ENCODE measurements at places on chromosomes 12 and 14. TPM values are rescaled to one million over a fixed set of nuclear protein-coding genes. Genes with fewer than 3 reads are reported as not detected.

DNA sequence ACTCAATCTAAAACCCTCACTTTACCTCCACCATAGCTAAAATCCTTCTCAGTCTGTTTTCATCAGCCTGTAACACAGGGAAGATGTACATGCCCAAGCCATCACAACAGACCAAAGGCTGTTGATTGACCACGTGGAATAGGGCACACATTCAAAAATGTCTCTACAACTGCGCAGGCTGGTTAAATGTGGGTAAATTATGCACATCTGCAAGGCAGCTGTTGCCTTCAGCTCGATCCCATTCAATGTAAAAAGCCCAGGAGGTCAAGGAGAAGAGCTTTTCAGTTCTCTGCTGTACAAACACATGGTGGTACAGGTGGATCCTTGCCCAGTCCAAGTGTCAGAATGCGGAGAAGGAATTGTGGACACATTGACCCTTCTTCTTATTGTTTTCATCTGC is 354.0 kb downstream of the FLRT2 start:
- DNase-seq: no peak

Gene RBP5
- total RNA-seq: 0.89 TPM

Gene TTC5
- 11.8 TPM for total RNA-seq

GRCh38 chr12:102459314-102459713 is 21.0 kb downstream of the IGF1 start:
- peak; percentile 25 for DNase-seq

Gene VDR
- 0.20 TPM for total RNA-seq

- no peak for DNase-seq
Measured at GRCh38 chr14:38755036-38755435, 348.0 kb downstream of the SEC23A start.

DNA sequence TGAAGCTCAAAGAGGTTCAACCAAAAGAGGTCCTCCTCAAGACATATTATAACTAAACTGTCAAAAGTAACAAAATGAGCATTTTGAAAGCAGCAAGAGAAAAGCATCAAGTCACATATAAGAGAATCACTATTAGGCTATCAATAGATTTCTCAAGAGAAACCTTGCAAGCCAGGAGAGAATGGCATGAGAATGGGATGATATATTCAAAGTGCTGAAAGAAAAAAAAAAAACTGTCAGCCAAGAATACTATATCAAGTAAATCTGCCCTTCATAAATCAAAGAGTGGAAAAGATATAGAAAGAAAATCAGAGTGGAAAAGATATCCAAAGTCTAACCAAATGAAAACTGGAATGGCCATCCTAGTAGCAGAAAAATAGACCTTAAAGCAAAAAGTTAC is 39.3 kb upstream of the TSPAN11 start:
- DNase-seq: no peak

Gene UNC79
- total RNA-seq: 0.25 TPM

- DNase-seq: no peak
Measured at GRCh38 chr12:25501549-25501948, 51.5 kb downstream of the LMNTD1 start.

- DNase-seq: no peak
Measured at GRCh38 chr14:80522411-80522810, 311.1 kb upstream of the DIO2 start.

- no peak for DNase-seq
Measured at GRCh38 chr12:101501410-101501995, 26.4 kb downstream of the SPIC start.

DNA sequence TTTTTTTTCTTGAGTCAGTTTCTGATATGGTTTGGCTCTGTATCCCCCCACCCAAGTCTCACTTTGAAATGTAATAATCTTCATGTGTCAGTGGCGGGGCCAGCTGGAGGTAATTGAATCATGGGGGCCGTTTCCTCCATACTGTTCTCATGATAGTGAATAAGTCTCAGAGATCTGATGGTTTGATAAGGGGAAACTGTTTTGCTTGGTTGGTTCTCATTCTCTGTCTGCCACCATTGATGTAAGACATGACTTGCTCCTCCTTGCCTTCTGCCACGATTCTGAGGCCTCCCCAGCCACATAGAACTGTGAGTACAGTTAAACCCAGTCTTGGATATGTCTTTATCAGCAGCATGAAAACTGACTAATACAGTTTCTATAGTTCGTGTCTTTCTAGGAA is 42.9 kb downstream of the WNK1 start:
- DNase-seq: no peak

Gene GRIP1
- total RNA-seq: 7.7 TPM

GRCh38 chr12:19251481-19252132 is 122.1 kb downstream of the PLEKHA5 start:
- no peak for DNase-seq

Gene PMEL
- 0.57 TPM for total RNA-seq

DNA sequence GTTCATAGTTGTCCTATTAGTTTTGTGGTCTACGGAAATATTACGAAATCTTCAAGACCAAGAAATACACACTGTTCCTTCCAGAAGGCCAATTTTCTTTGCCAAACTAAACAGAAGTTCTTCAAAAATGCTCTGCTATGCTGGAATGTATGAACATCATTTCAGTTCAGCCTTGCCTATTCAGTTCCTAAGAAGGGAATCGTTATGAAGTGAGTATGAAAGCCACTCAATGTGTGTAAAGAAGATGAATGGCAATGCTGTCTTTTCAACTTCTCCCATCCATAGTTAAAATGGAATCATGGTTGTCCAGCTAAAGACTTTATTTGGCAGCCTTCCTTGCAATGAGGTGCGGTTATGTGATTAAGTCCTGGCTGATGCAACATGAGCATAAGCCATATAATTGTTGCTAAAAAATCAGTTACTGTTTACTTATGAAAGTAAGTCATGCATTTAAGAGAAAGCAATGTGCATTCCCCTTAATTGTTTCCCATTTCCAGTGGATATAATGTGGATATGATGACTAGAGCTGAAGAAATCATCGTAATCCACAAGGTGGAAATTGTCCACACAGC is 73.8 kb upstream of the PTPRR start:
- no peak for DNase-seq

DNA sequence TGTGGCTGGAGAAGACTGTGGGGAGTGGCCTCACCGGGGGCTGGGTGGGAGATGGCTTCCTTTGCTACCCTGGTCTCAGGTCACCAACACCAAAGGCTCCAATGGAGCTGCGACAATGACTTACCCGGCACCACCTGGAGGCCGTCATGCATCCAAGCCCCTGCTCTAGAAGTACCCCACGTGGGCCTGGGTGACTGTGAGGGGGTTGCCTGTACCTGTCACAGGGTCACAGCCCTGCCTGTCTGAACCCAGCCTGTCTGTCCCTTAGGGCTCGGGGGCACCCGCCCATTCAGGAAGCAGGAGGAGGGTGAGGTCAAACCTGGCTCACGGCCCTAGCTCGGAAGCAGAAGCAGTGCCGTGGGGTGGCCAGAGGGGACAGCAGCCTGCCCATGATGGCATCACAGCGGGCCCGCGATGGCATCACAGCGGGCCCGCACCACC is 18.9 kb downstream of the ABCB9 start:
- DNase-seq: peak; percentile 56

Gene OR4E2
- not detected for total RNA-seq

- DNase-seq: no peak
Measured at GRCh38 chr14:74846168-74846567, 29.8 kb downstream of the PROX2 start.

DNA sequence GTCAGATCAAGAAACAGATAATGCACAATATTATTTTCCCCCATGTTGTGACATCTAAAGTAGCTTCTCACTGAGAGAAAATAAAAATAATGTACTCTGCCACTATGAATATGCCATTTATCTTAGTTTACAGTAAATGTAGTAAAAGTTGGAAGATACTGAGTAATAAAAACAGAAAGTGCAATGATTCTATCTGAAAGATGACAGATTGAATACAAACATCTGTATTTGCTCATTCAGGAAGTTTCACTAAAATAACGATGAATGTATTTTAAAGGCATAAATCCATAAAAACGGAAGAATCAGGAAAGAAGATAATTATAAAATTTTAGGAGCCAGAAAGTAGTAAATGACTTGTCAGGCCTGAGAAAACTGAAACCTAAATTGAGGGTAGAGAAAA is 18.2 kb downstream of the SLC35F4 start:
- DNase-seq: no peak

Gene AACS
- total RNA-seq: 12.9 TPM

DNA sequence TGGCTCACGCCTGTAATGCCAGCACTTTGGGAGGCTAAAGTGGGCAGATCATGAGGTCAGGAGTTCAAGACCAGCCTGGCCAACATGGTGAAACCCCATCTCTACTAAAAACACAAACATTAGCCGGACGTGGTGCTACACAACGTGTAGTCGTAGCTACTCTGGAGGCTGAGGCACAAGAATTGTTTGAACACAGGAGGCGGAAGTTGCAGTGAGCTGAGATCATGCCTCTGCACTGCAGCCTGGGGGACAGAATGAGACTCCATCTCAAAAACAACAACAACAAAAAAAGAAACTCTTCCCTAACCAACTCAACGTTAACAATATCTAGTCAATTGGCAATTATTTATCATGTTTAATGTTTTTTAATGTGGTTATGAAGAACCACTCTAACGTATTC is 89.3 kb downstream of the EPS8 start:
- no peak for DNase-seq

DNA sequence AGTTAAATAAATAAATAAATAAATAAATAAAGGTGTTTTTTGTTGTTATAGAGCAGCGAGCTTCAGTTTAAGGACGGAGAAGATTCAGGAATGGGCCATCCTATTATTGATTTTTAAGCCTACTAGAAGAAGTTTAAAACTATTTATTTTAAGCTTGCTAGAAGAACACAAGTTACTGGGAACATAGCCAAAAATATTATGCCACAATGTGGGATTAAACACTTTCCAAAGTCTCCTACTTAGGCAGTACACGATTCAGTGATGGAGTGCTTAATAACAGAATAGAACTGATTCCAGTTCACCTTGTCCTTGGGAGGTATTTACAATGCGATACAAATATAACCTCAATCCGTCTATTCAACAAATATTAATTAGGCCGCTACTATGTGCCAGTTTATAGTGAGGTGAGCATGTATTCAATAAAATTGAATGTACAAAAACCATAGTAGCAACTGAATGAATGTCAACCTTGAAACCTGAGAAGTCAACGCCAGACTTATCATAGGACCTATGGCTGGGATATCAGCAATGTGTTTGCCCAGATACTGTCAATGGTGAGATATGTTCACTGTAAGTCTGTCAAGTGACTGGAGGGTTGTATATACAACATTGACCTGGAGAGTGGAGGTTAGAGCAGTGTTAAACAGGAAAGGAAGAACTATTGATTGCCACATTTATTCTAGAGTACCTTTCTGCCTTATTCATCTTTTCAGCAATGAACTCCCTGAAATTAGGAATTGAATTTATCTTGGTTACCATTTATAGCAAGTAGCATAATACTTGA is 486.4 kb downstream of the TMTC2 start:
- no peak for DNase-seq

GRCh38 chr14:54483846-54484245 is 4.9 kb downstream of the GMFB start:
- no peak for DNase-seq

Gene DTD2
- 8.4 TPM for total RNA-seq

DNA sequence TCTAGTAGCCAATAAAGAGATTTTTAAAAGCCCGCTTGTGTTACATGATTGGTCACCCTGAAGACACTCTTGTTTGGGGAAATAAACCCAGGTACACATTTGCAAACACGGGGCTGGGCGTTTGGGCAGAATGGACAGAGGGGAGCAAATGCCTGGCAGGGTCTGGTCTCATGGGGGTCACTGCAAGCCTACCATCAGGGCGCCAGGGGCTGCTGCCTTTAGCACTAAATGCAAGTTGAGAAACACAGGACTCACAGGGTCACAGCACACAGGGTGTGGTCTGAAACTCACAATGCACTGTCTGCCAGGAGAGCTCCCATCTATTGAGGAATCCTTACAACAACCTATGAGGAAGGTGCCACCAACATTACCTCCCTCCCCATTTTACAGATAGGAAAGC is 62.6 kb downstream of the CHGA start:
- no peak for DNase-seq

- DNase-seq: no peak
Measured at GRCh38 chr14:72604133-72604532, 289.8 kb downstream of the DPF3 start.

DNA sequence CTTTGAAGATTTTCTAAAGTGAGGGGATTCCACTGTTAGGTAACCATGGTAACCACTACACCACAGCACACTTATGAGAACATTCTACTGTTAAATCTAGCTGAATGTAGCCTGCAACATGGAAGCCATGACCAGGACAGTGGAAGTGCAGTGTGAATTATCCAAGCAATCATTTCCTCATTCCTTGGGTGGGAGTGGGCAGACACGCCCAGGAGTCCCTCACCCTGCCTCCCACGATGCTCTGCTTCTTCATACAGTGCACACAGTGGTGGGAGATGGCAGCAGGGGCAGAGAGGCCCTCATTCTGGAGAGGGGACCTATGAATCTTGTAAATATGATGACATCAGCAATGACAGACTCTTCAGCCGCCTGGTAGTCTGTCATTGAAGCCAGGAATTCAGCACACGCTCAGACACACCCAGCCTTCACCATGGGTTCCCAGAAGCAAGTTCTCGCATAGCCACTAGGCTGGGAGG is 70.1 kb upstream of the HOXC13 start:
- DNase-seq: no peak

DNA sequence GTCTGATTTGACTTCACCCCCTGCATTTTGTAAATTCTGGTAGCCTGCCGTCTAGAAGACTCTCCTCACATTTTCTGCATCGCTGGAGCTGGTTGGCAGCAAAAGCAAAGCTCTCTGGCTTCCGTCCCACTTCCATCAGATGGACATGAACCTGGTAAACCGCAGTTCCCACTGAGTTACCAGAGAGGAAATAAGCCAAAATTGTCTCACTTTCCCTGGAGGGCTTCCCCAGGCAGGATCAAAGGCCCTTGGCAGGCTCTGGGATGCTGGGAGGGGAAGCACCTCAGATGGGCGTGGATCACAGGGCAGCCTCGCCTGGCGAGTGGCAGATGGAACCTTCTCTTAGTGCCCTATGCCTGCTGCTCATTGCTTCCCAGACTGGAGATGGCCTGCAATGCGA is 243.5 kb downstream of the TMEM132C start:
- DNase-seq: no peak

GRCh38 chr12:9799961-9800360 is 27.3 kb upstream of the KLRF1 start:
- no peak for DNase-seq

DNA sequence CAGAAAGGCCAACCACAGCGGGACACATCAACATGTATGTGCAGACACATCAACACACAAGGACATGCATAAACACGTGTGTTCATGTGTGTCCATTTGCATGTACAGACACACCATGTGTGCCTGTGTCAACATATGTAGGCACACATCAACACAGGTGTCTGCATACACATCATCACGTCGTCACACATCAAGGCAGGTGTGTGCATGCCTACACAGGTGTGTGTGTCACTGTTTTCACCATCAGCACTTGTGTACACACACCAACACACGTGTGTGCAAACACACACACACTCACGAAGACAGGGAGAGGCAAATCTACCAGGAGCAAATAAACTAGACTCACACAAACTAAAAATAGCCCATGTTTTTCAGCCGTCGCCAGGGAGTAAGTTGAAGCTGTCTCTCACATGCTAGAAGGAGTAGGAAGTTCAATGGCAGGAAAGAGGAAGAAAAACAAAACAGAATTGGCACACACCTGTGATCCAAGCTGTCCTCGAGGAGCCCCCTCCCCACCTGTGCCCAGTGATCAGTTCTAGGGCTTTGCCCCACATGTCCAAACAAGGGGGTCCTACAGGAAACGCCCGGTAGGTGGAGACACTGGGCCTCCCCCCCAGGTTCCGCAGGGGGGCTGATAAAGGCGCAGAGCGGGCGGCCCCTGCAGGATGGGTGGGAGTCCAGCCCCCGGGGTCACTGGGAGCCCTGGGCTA is 7.4 kb downstream of the SCARB1 start:
- peak; percentile 44 for DNase-seq

Gene CNTN1
- 0.57 TPM for total RNA-seq

- DNase-seq: no peak
Measured at GRCh38 chr14:98984719-98985041, 287.3 kb downstream of the BCL11B start.
